ENCODE measurements at places on chromosomes 4 and X.

- DNase-seq = no peak
These were observed 5.5 kb downstream of the PROM1 start for GRCh38 chr4:16078195-16078760.

DNA sequence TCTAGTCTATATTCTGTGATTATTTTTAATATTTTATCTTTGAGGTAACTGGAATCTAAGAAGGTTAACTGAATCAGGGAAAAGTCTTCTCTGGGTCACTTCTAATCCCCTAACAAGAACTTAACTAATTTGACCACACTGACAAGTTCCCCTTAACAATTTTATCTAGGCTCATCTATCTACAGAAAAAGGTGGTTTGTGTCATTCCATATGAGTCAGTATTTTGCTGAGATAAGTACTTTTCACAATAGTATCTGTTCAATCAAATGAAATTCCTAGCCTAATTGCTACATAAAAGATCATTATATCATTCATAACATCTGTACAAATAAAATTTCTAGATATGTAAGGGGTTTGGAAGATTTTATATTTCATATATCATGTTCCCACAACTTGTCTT is 45.6 kb downstream of the COL25A1 start:
- no peak for DNase-seq

DNA sequence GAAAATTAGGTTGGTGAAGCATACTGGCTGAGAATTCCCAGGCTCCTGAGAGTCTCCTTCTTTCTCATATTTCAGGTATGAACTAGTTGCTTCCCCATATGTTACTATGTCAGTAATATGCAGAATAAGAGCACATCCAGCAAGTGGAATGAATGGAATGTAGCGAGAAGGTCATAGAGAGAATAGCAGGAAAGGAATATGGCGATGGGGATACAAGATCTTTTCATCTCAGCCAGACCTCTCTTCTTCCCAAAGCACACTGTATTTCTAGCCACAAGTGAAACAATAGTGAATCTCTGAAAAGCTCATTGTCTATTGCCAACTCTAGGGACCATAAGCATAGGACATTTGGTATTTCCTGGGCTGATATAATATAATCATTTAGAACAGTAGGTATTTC is 54.6 kb upstream of the MMAA start:
- DNase-seq = no peak

GRCh38 chr4:75714011-75714410 is 10.4 kb upstream of the USO1 start:
- no peak for DNase-seq

GRCh38 chr4:48854982-48855381 is 24.1 kb downstream of the OCIAD1 start:
- DNase-seq = no peak

GRCh38 chrX:53290441-53291041 is 9.2 kb upstream of the IQSEC2 start:
- no peak for DNase-seq

GRCh38 chr4:15996773-15997172 is 33.8 kb upstream of the FGFBP2 start:
- DNase-seq = no peak

DNA sequence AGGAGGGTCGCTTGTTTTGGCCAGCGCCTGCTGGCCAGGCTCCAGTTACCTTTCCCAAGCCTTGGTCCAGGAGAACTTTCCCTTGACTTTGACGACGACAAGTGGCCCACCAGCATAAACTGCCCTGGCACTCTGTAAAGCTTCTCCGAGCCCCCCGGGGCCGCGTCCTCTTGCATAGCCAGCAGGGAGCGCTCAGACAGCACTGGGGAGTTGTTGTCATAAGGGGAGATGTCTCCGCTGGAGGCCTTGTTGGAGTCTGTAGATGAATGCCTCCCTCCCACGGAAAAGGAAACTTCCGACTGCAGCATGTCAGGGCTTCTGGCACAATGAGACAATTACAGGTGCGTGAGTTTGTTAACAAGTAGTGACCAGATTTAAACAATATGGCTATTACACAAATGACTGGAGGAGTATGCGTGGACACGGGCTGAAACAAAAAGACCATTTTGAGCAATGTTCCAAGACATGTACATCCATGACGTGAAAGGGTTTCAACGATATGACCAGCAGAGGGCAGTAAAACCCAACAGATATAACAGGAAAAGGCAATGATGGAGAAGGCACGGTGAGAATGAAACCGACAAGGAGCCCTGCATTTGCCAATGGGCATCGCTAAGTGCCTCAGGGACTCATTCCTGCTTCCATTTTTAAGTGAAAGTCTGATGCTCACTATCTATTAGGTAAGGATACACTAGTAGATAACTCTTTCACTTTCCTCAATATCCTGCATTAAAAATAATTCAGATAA is 33.0 kb downstream of the HCCS start:
- peak; percentile 3 for DNase-seq

- DNase-seq = no peak
These were observed 4.8 kb downstream of the AVPR2 start for GRCh38 chrX:153909024-153909979.

GRCh38 chr4:183798301-183799253 is 106.5 kb upstream of the STOX2 start:
- DNase-seq = no peak

DNA sequence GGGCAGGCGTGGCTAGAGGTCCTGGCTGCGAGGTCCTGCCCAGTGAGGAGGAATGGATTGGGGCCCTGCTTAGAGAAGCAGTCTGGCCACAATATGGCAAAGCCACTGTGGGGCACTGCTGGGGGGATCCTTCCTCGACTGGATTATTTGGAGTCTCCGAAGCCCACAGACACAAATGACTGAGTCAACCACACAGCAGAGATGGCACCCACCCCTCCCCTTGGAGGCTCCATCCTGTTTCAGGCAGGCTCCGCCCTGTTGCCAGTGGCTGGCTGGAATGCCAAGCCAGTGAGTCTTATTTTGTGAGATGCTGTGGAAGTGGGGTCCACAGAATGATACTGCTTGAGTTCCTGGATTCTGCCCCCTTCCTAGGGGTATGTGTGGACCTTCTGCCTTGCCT is 363.9 kb downstream of the PPP1R2C start:
- DNase-seq = no peak

GRCh38 chr4:140641789-140642439 is 73.2 kb upstream of the UCP1 start:
- no peak for DNase-seq

- DNase-seq = no peak
These were observed 174.4 kb upstream of the ATP6AP2 start for GRCh38 chrX:40406330-40406859.

GRCh38 chrX:153333821-153334653 is at the start of gene ZNF275:
TSS of gene ZNF275 (plus strand) at chrX:153334153. CDS start at chrX:153336680, 2,527 bp downstream.
- DNase-seq = peak; percentile 53

DNA sequence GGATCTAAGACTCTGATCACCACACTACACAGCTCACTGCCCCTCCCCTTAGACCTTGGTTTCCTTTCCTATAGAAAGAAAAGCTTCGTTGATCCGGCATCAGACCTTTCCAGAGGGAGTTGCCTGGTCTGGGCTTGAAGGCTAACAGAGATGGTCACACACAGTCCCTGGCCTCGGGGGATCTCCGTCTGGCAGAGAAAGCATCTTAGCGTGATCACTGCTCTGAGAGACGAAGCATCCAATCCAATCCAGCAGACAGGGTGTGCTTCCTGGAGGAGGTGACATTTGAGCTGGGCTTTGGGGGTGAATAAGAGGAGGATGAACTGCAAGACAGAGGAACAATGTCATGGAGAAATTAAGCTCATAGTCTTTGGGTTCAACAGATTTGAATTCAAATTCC is 49.5 kb downstream of the HTRA3 start:
- DNase-seq = no peak

DNA sequence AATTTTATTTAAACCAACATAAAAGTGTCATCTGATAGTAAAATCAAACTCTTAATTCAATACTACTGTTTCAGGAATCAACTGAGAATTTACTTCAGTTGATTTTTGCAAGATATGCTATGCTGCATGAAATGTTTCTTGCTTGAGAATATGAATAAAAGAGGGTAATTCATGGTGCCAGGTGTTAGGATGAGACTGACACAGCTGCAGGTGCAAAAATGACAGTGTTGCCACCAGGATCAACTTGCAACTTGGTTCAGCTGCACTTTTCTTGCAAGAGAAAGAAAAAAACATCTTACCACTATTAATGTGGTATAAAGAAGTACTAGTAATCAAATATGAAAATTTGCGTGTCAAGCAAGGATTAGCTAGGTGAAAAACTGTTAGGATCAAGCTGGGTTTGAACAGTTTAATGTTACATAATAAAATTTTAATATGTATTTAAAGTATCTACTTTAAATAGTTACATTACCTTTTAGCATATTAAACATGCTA is 49.7 kb downstream of the CHIC2 start:
- no peak for DNase-seq

DNA sequence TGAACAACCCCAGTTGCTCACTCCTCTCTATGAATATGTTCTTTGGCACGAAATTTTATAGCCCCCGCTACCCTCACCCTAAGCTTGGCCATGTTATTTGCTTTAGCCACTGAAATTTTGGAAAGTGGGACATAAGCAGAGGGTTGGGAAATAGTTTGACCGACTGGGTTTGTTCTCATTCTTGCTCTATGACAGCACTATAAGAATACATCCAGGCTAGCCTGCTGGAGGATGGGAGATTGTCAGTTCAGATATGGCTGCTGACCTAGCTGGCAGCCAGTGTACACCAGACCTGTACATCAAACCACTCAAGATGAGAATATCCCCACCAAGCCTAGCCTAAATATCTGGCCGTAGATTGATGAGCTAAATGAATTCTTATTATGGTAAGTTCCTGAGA is 298.1 kb downstream of the PDGFC start:
- no peak for DNase-seq

- DNase-seq = no peak
These were observed 1.6 kb upstream of the APBB2 start for GRCh38 chr4:41215969-41216293.

DNA sequence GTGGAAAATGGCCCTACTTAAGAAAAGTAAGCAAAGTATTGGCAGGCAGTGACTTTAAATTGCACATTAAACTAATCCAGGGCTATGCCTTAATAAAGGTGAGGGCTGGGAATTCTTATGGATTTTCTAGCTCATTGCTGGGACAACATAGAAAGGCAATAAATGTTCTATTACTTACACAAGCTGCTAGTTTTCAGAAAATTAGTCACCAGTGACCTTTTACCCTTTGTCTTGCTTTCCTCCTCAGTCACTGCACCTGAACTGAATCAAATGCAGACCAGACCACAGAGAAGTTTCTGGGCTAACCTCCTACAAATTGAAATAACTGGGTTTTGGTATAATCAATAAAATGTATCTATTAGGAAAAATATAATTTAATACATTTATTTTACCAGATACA is 694.4 kb upstream of the FAM241A start:
- no peak for DNase-seq

DNA sequence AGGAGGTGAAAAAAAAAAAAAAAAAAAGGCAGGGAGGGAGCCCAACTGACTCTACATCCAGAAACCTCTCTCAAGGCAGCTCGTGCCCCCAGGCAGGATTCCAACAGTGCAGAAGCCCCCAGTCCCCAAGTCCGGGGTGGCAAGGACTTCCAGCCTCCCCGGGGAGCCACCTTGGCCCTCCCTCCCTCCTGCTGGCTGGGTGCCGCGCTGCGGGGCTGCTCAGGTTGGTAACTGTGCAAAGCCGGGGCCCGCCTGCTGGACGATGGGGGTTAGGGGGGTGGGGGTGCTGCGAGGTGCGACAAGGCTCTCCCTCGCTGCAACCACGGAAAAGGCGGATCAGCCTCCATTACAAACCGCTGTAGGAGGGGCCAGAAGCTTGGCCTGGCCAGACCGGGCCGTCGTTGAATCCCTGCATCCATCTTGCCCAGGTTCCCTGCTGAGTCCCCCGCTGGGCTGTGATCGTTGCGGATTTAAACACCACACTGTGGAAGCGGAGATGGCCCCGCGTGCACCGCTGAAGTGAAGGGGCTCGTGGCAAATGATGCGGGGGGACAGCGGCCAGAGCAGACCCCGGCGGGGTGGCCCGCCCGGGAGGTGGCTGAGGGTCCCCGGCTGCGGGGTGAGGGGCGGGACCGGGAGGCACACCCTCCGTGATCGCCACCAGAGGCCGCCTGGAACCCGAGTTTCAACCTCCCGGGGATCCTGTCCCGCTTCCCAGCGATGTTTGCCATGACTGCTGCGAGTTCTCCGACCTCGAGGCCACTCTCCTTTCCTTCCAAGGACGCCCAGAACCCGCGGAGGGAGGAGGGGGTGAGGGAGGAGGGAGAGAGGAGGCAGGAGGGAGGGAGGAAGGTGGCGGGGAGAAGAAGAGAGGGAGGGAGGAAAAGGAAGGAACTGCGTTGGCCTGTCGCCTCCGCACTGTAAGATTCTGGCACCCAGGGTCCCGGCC is 58.0 kb upstream of the DDX3X start:
- DNase-seq = peak; percentile 27

- DNase-seq = no peak
These were observed 13.3 kb downstream of the CLDN2 start for GRCh38 chrX:106933538-106933961.

DNA sequence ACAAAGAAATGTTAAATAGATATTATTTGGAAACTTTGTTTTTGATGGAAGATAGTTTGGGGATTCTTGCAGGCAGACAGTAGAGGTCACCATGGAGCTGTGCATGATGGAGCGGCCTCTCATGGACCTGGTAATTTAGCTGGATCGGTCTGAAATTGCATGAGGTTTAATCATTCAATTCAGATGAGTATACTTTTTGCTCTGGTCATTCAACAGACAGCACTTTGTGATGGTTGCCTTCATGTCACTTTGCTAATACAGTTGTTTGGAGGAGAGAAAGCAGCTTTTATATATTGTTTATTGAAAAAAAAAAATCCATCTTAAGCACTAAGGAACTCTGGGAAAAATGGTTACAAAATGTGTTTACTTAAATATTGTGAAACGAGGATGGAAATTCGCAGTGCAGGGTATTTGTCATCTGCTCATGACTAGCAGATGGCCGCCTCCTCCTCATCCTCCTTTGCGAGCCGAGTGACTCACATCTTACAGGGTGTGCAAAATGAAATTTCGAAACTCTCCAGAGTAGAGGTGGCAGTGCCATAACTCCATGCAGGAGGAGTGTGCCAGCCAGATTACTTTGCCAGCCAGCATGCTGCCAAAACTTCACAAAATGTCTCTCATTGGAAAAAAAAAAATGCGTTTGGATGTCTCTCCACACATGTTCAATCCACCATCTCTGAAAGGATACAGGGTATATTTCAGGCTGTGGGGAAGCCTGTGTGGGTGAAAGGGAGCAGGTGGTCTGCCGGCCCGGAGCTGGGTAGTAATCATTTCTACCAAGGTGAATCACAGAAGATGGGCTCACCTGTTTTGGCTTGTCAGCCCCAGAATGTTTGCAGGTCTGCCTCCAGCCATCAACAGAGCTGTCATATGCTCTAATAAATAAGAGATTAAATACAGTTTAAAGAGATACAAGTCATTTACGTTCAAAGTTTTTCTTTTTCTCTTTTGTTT is 314.9 kb upstream of the DIPK2B start:
- no peak for DNase-seq

- no peak for DNase-seq
These were observed 763 bp downstream of the CASK start for GRCh38 chrX:41922431-41923151.

GRCh38 chr4:150215601-150216000 is 137.4 kb downstream of the DCLK2 start:
- DNase-seq = no peak
